ENCODE measurements at places on chromosomes 2 and 18. TPM values are rescaled to one million over a fixed set of nuclear protein-coding genes. Genes with fewer than 3 reads are reported as not detected.

RAMP1 gene
- polyA plus RNA-seq, result 367 TPM

IL1F10 gene
- not detected for polyA plus RNA-seq

KCNF1 gene
- polyA plus RNA-seq, result 0.06 TPM

SP140 gene
- polyA plus RNA-seq, result 0.19 TPM

TEX44 gene
- polyA plus RNA-seq, result not detected

MROH2A gene
- polyA plus RNA-seq, result not detected

DSG3 gene
- polyA plus RNA-seq, result 0.03 TPM

HS1BP3 gene
- polyA plus RNA-seq, result 20.6 TPM

POTEJ gene
- polyA plus RNA-seq, result not detected

DNA sequence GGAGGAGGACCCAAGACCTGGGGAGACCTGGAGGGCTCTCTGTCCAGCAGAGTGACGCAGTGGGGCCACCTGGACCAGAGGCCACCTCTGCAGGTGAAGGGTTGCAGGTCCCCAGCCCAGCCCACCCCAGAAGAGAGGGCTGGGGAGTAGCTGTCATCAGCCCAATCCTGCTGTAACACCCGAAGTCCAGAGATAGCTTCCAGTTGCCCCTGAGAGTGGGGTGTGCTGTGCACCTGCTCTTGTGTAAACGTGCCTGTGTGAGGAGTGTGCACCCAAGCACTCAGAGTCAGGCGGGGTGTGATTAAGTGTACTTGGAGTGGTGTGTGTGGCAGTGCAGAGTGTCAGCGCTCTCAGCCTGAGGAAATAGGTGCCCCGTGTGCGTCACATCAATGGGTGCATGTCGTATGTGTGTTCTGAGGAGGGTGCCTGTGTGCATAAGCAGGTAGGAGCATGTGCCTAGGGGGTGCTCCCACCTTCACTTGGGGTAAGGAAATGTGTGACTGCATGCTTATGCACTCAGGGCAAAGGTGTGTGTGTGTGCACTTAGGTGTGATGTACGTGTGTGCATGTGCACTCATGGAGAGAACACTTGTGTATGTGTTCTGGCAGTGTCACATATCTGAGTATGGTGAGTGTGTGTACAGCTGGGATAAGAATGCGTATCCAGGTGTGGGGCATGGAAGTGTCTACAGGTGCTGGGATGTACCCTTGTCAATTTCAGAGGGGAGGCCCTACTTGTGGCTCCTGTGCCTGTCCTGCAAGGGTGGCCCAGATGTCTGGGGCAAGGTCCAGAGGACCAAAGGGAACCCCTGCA is 672 bp downstream of the ATP6V1B1 start:
- DNase-seq, result no peak

- DNase-seq, result no peak
Measured at GRCh38 chr2:35989040-35989439, 366.5 kb upstream of the CRIM1 start.

DNA sequence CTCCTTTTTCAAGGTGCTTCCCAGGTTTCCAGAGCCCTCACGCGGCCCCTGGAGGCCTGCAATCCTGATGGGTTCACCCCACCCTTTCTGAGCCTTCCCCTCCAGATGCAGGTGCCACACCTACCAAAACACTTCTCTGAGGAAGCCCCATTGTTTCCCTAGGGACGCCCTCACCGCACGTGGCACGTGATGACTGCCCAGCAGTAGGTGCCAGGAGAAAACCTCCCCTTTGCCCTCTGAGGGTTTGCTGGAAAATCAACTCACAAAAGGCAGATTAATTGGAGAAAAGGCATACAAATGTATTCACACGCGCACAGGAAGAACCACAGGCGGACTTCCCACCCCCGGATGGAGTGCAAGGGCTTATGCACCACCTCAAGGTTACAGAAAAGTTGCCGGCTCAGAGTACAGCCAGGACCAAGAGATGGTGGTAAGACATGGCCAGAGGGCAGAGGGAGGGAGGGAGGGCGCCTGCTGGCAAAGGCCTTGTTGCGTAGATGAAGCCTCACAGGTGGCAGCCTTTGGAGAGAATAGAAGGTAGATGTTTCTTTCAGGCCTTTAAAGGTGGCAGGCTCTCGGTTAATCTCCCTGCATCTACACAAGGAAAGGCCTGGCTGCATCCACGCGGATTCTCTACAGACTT is 269.4 kb upstream of the RAB6C start:
- DNase-seq, result no peak

- DNase-seq, result peak; percentile 36
Measured at GRCh38 chr18:67846422-67847098, 330.0 kb upstream of the DSEL start.

DNA sequence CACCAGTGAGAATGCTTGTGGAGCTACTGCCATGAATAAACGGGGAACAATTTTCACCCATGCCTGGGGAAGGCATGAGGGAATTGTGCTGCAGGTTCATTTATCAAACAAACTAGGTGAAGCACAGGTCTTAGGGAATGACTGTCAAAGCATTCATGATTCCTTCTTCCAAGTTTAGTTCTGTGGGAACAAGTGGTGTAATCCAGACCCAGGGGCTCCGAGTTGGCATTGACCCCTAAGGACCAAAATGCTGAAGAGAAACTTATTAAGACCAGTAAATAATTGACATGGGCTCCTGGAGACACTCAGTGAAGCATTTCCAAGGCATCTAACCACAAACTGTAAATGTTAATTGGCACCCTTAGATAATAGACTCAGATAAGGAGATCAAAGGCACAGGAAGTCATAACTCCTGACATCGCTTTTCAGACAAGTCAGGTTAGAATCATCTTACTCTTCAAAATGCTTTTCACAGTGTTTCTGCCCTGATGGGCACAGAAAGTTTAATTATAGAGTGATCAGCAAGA is 96.9 kb downstream of the SPP2 start:
- no peak for DNase-seq

DNA sequence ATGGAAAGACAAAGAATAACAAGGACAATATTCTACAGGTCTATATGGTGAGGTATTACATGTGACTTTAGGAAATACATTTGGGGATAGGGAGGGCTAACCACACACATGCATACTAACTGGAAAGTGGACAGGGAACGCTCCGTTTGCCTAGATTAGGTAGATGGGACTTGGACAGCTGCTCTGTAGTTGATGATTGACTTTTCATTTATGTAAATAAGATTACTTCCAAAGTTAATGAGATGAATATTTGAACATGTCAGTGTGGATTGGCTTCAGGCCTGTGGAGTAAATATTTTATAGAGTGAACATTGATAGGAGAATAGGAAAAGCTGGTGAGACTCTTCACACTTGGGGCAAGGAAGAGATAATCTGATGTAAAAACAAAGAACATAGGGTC is 142.0 kb downstream of the NCK2 start:
- DNase-seq, result no peak

- DNase-seq, result no peak
Measured at GRCh38 chr2:228590681-228591080, 409.2 kb upstream of the SPHKAP start.

DNA sequence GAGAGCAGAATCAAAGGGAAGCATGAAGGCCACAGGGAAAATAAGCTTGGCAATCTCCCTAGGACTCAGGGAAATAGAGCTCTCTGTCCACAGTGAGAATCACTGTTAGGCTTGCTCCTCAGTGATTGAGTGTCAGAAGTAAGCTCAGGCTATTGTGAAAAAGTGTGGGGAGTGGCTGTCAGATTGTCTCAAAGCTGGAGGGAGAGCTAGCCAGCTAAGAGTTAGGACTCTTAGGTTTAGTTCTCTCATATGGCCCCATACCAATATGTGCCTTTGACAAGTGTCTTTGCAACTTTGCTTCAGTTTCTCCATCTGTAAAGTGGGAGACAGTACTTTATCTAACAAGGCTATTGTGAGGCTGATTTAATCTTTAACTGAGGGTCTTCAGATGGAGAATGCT is 17.2 kb downstream of the EIF4E2 start:
- DNase-seq, result no peak

DNA sequence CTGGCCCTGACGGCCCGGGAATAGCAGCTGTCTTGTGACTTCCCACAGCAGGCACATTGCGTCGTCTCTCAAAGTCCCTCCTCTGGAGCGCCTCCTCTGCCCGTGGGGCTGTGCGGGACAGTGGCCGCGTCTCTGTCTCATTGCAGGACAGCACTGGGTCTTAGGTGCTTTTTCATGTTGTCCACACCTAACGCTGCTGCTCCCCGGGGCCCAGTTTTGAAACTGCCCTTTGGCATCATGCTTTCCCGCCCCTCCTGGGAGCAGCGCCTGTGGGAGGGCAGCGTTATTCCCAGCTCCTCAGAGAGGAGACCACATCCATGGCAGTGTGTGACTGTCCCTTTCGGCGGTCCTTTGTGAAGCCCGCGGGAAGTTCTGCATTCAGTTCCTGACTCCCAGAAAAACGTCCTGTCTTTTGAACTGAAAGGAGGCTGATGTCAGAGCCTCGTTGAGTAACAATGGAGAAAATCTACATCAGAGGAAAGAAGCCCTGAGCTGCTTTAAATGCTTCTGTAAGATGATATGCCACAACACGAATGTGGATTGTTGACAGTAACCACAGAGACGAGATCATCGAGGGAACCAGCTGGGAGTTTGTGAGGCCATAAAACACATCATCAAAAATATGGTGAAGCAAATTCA is 226.0 kb downstream of the FAM210A start:
- DNase-seq, result peak; percentile 48

- DNase-seq, result no peak
Measured at GRCh38 chr2:111031546-111032478, 88.9 kb upstream of the BCL2L11 start.

GRCh38 chr2:143336719-143337210 is 207.5 kb downstream of the ARHGAP15 start:
- DNase-seq, result no peak

- no peak for DNase-seq
Measured at GRCh38 chr2:56476509-56477071, 292.8 kb downstream of the CCDC85A start.

DNA sequence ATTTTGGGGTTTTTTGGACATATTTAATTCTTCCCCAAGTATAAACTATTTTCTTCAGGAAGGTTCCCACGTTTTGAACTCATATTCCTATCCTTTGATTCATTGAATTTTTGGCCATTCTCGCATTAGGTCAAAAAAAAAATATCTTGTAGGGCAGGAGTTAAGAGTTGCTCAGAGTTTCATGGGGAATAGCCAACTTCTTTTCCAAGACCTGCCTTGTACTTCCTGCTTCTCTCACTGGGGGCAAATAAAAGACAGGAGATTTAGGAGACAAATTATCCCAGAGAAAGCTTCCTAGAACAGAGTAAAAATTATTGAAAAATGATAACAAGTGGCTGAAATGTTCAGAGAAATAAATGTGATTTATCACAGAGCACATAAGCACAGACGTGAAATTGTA is 55.2 kb upstream of the BCL11A start:
- DNase-seq, result no peak

- DNase-seq, result no peak
Measured at GRCh38 chr2:60267122-60267521, 286.3 kb downstream of the BCL11A start.

GRCh38 chr18:22387364-22387763 is 30.4 kb downstream of the CTAGE1 start:
- no peak for DNase-seq

- DNase-seq, result no peak
Measured at GRCh38 chr2:222707689-222708273, 36.3 kb downstream of the MOGAT1 start.

DNA sequence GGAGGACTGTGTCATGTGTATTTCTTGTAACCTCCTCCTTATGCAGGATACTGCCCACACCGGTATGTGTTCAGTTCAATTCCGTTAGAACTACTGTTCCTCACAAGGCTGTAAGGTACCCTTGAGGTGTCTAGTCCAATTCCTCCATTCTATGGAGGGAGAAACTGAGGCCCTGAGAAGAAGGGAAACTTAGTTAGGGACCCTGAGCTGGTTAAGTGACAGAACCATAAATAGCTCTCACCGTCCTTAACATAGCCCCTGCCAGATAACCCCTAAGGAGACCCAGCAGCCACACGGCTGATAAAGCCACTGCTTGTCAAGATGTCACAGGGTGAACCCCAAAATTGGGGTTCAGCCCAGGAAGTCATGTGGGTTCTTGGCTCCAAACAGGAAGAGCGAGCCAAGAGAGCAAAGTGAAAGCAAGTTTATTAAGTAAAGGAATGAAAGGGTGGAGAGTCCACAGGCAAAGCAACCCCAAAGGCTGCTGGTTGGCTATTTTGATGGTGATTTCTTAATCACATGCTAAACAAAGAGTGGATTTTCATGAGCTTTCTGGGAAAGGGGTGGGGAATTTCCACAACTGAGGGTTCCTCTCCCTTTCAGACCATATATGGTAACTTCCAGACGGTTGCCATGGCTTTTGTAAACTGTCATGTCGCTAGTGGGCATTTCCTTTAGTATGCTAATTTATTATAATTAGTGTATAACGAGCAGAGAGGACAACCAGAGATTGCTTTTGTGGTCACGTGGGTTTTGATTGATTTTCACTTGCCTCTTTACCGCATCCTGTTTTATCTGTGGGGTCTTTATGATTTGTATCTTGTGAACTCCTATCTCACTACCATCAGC is 83.4 kb upstream of the RTN4 start:
- no peak for DNase-seq
